ENCODE measurements at places on chromosomes 5 and 9.
A peak's percentile ranks its signal among the peaks of the same experiment; 100 is the strongest.

GRCh38 chr9:94860678-94861588 lies 134.4 kb downstream of the AOPEP start:
- DNase-seq: peak; percentile 65

DNA sequence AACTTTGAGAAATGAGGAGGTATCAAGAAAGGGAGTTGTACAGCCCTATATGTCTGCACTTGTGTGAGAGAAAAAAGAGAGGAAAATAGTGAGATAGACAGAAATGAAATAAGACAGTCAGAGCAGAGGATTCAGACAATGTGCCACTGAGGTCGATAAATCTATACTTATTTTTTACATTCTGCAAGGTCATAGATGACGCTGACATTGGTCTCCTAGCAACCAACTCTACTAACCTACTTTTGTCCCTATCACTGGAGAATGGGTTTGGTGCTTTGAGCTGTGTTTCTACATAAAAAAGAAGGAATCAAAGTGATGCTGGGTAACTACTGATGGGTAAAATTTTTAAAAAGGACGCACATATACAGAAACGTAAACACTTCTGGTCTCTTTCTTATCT lies 573.3 kb upstream of the RORB start:
- DNase-seq: no peak

DNA sequence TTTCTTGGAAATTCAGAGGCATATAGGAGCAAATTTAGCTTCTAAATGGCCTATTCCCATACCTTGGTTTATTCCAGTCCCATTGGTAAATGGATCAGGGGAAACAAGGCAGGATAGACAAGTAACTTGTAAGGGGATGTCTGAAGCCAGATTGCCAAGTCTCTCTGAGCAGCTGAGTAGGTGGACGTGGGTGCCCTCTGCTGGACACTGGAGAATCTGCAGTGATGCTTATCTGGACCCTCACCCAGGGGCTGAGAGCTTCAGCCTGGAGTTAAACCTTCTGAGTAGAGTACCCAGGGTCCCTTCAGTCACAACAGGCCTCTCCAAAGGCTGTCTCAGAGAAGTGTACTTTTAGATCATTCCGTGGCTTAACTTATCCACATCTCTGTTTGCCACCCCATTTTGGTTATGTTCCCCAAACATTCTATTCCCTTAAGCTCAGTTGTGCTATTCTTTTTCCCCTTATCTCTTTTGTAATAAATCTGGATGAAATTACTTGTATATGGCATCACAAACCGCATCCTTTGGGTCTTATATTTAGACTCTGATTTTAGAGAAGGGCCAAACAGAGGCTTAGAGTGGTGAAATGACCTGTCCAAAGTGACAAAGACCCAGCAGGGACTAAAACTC lies 218.3 kb upstream of the GLRA1 start:
- DNase-seq: no peak

- DNase-seq: no peak
Measured at GRCh38 chr5:143812085-143812705, at the start of gene HMHB1. Gene HMHB1, plus strand, starts transcription at chr5:143812161.

GRCh38 chr9:78028926-78029325 lies 2.7 kb downstream of the GNAQ start:
- DNase-seq: no peak

- no peak for DNase-seq
Measured at GRCh38 chr9:133234577-133235322, 25.7 kb upstream of the OBP2B start.

GRCh38 chr9:72924154-72924790 lies 28.6 kb downstream of the ALDH1A1 start:
- no peak for DNase-seq

- no peak for DNase-seq
Measured at GRCh38 chr5:173211284-173211683, 23.7 kb downstream of the NKX2-5 start.

GRCh38 chr5:109837231-109837861 lies 147.6 kb downstream of the MAN2A1 start:
- DNase-seq: no peak

- DNase-seq: no peak
Measured at GRCh38 chr5:40679913-40680681, at the start of gene PTGER4. Gene PTGER4, plus strand, starts transcription at chr5:40679915. Its CDS starts 1,079 bp downstream, at chr5:40680994.

DNA sequence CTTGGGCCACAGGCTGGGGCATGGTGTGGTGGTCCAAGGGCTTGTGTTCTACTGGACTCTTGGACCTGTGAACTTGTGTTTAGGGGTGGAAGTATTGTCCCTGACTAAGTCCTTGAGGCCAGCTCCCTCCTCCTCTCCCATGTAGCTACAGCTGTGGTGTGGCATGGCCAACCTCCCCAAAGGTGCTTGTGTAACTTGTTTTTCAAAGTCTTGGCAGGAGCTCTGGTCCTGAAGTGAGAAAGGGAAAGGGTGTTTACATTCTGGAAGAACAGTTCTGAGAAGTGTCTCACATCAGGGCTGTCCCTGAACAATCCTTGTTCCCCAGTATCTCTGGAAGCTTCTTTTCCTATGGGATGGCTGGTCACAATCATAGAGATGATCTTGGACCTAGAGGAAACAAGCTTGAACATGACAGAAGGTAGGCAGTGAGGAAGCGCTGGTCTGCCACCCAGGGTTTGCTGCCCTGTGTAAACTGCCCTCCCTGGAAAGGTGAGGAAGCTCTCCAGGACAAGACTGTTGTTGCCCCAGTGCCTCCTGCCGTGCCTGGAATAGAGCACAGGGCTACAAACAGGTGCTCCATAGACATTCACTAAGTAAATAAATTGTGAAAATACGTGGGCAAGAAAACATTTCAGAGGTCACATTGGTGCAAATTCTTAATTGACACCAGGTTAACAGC lies 64.6 kb upstream of the KLF9 start:
- no peak for DNase-seq

- DNase-seq: no peak
Measured at GRCh38 chr9:103649086-103649485, 445.0 kb upstream of the SMC2 start.

DNA sequence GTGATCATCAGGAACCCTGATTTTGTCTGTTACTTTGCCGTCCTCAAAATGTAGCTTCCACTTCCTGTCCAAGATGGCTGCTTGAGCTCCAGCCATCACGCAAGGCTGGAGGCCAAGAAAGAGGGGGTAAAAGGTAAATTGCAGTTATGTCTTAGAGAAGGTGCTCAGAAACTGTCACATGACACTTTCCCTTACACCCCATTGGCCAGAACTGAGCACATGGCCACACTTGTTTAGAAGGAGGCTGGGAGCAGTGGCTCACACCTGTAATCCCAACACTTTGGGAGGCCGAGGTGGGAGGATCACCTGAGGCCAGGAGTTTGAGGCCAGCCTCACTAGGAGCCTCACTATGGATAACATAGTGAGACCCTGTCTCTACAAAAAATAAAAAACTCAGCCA lies 140.9 kb downstream of the RGS3 start:
- DNase-seq: no peak

DNA sequence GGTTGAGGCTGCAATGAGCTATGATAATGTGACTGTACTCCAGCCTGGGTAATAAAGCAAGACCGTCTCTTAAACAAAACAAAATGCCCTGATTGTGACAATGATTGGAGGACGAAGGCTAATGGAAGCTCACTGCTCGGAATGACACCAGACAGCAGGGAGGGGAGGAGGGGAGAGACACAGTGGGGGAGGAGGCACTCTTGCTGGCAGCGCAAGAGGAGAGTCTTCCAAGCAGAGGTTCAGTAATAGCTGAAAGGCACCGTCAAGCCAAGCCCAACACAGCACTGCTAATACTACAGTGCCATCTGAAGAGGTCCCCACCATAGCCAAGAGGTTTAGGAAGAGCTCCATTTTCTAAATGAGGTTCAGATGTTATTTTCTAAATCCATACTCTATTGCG lies 102.3 kb downstream of the GLDC start:
- DNase-seq: no peak

DNA sequence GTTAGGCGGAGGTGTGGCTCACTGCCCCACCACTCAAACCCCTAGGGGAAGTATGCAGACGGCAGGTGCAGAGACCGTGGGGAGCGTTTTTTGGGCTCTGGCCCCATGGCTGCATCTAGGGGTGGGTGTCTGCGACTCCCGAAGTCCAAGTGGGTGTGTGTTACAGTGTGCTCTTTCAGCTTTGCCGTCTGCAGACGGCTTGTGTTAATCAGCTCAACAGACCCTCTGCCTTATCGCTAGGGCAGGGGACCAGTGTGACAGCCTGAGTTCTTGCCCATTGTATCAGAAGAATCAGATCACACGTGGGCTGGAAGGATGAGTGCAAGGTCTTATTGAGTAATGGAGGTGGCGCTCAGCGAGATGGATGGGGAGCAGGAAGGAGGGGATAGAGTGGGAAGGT lies 162.8 kb downstream of the ENC1 start:
- DNase-seq: no peak

DNA sequence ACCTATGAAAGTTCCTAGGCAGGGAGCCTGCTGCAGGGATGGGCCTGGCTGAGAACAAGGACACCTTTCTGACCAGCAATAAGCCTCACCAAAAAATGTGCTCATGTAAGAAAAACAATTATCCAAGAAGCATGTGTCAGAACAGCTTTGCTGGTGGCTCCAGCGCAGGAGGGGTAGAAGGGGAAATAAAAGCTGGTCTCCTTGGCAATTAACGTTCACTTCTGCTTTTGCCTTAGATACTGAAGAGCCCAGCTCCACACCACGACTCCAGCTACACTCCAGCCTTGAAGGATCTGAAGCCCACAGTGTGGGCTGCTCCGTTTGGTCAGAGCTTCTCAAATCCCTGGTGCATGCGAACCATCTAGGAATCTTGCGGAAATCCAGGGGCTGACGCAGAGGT lies 107.6 kb upstream of the PHYKPL start:
- no peak for DNase-seq

GRCh38 chr9:109181284-109181683 lies 14.2 kb upstream of the FRRS1L start:
- DNase-seq: no peak

GRCh38 chr5:66232275-66232674 lies 88.2 kb downstream of the SREK1 start:
- DNase-seq: no peak

DNA sequence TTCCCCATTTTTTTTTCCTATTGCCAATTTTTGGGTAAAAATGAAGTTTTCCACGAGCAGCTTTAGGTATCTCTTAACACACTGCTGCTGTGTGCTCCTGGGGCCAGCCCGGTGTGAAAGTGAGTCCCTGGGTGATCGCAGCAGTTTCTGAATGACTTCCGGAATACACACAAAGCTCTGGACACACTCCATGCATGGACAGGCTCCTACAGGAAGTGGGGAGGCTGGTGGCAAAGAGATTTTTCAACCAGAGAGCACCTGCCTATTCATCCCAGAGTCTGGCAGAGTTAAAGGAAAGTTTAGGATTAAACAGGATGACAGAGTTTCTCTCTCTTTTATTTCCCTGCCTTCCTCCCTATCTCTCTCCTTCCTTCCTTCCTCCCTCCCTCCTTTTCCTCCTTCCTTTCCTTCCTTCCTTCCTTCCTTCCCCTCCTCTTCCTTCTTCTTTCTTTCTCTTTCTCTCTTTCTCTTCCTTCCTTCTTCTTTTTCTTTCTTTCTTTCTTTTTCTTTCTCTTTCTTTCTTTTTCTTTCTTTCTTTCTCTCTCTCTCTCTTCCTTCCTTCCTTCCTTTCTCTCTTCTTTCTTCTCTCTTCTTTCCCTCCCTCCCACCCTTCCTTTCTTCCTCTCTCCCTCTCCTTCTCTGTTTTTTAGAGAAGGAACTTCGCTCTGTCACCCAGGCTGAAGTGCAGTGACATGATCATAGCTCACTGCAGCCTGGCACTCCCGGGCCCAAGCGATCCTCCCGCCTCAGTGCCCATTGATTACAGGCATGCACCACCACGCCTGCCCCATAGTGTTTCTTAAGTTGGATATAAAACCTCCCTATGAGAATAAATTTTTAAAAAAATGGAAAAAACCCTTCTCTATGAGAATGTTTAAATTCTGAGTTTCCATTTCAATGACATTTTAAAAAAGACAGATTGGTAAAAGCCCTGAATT lies 38.7 kb upstream of the UBTD2 start:
- DNase-seq: no peak

DNA sequence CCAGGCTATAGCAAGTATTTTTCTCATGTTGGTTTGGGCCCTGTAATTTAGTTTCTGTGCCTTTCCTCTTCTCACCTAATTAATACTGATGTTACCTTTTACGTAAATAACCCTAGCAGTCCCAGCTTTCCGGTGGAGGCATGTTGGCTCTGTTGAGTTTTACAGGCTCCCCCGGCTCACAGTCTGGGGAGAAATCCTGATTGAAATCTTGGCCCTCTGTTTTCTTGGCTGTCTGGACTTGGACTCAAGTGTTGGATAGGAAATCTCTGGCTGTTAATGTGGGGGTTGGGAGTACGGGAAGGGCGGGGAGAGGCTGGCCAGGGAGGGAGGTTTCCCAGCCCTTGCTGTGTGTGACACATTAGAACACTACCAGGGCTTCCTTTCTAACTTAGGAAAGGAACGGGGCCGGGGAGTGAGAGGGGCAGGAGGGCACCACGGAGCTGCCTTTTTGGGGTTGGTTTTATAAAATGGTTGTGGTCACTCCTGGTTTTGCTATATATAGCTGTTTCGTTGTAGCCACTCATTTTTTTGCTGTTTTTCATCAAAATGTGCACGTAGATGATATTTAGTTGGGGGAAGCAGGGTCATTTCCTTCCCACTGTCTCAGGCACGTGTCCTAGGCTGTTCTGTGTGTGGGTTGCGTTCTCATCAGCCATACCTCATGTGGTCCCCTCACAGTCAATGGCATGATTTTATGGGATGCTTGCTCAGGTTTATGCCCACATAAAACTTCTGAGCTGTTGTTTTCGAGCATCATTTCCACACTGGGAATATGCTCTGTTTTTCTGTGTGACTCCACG lies 11.0 kb downstream of the TRIO start:
- DNase-seq: no peak

- no peak for DNase-seq
Measured at GRCh38 chr9:38020151-38021076, 48.6 kb downstream of the SHB start.

GRCh38 chr5:75558981-75559632 lies 47.4 kb downstream of the POLK start:
- peak; percentile 33 for DNase-seq

- DNase-seq: no peak
Measured at GRCh38 chr5:157550663-157551062, 24.9 kb downstream of the ADAM19 start.

- DNase-seq: no peak
Measured at GRCh38 chr9:74887981-74888370, 255 bp upstream of the TRPM6 start.

GRCh38 chr5:174229068-174229467 lies 183.6 kb downstream of the NSG2 start:
- no peak for DNase-seq

GRCh38 chr5:77669677-77670076 lies 31.2 kb upstream of the OTP start:
- no peak for DNase-seq

DNA sequence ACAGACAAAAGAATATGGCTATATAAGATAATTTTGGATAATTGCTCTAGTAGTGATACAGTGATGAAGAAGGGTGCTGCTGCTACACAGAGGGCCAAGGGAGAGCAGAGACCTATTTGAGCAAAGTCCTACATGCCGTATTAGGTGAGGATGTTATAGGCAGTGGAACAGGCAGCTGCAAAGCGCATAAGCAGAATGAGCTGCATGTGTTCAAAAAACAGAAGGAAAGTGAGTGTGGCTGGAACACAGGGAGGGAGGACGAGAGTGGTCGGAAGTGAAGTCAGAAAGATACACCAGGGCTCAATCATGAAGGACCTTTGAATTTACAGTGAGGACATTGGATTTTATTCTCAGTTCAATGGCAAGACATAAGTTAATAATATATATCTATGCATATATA lies 35.4 kb downstream of the ITGA2 start:
- no peak for DNase-seq

GRCh38 chr5:61412361-61412760 lies 80.3 kb downstream of the ZSWIM6 start:
- no peak for DNase-seq

- no peak for DNase-seq
Measured at GRCh38 chr9:82458296-82458695, 469.7 kb downstream of the SPATA31D1 start.

- no peak for DNase-seq
Measured at GRCh38 chr5:125525356-125525755, 778.9 kb upstream of the ZNF608 start.

Data from BJ (cell line).